RCC 7860 (cell line): ENCODE measurements at places on chromosomes 4 and X.
A peak's percentile ranks its signal among the peaks of the same experiment; 100 is the strongest.

GRCh38 chr4:139392797-139393196 lies 61.1 kb upstream of the RAB33B start:
- no peak for DNase-seq

DNA sequence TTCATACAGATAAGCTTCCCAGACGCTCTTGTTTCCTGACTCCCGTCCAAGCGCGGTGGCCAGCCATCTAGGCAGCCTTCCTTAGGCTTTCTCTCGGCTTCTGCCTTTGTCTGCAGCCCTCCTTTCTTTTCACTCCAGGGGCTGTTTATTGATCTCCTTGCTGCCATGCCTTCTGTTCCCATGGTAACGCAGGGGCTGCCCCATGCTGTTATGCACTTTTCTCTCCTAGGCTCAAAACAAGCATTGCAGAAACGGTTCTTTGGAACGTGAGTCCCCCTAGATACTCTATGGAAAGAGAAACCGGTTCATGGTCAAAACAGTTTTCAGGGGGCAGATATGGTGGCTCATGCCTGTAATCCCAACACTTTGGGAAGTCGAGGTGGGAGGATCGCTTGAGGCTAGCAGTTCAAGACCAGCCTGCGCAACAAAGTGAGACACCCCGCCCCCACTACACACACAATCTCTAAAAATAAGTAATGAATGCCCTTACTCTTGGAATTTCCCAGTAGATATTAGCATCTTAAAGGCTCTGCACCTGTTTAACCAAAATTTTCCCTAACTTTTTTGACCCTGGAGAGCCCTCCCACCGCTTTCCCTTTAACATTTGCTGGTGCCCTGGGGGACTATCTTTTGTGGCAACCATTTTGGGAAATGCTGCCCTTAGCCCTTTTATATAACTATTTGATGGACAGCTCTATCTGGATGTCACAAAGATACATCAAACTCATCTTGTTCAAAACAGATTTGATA lies 53.9 kb upstream of the ZNF157 start:
- DNase-seq, result no peak

DNA sequence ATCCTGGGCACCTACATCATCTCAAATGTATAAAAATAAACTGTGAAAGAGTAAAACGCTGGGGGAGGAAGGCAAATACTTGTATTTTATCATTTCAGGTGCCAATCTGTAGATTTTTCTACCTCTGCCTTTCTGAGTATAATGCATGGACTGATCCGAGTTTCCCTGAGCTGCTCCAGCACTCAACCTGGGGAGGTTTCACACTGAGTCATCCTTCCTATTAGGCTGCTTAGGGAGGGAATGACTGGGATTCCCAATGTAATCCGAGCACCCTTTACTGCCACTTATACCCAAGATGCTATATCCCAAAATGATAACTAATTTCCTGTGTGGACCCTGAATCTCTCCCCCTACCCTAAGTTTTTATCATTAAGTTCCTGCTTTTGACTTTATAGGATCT lies 126.6 kb downstream of the HNRNPD start:
- no peak for DNase-seq

- no peak for DNase-seq
Observed at GRCh38 chr4:76964769-76965168, 15.2 kb downstream of the SEPTIN11 start.

DNA sequence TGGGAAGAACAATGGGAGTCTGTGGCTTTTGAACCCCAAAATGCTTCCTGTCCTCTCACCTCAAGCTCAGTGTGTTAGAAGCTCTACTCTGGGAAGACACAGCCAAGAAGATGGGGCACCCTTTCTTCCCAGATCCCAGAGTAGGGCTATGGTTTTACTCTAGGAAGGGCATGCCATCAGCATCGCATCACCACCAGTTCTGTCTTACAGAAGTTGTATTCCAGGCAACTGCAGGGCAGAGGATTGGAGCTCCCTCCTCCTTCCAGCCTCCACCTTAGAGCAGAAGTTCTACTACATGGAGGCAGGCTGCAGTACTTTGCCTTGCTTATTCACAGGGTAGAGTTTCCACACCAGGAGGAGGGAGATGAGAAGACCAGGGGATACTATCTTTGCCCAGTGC lies 18.1 kb upstream of the ZFX start:
- no peak for DNase-seq

GRCh38 chrX:153438532-153438931 lies 7.3 kb downstream of the TREX2 start:
- peak; percentile 4 for DNase-seq

GRCh38 chrX:99719140-99719539 lies 690.9 kb downstream of the PCDH19 start:
- no peak for DNase-seq

DNA sequence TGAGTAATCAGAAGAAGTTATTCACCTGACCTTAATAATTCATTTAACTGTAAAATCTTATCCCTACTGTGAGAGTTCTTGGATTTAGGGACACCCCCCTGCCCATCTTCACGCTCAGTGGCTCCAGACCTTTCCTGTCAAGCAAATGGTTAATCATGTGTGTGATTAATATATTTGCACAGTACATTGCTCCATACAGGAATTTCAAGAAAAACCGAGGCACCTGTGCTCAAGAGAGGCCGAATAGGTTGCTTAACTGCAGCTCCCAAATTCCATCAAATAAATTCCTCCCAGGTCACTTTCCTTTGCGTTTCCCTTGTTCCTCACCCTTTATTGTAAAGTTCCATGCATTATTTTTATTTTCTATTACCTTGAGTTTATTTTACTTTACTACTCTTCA lies 119.5 kb downstream of the STOX2 start:
- no peak for DNase-seq

GRCh38 chr4:181550381-181550780 lies 692.8 kb upstream of the TENM3 start:
- peak; percentile 3 for DNase-seq

GRCh38 chrX:69038188-69038587 lies 127.1 kb downstream of the PJA1 start:
- DNase-seq, result no peak

- no peak for DNase-seq
Observed at GRCh38 chr4:143488687-143489086, 24.8 kb upstream of the SMARCA5 start.

DNA sequence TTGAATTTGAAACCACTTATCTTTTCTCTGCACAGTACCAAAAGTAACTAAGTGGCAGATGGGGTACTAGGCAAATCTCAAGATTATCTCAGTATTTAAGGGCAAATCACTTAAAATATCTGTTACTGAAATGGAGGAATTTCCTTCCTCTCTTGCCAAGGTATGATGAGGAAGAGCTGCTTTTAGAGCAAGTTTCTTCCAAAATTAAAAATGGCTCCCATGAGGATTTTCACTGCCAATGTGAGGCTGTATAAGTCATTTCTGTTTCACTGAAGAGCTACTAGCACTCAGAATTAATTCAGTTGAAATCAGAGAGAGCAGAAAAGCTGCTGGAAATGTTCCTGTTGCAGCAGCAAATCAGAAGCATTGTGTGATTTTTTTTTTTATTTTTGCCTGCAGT lies 43.4 kb downstream of the GABRB1 start:
- no peak for DNase-seq

GRCh38 chr4:117400039-117400835 lies 314.9 kb upstream of the TRAM1L1 start:
- peak; percentile 88 for DNase-seq

DNA sequence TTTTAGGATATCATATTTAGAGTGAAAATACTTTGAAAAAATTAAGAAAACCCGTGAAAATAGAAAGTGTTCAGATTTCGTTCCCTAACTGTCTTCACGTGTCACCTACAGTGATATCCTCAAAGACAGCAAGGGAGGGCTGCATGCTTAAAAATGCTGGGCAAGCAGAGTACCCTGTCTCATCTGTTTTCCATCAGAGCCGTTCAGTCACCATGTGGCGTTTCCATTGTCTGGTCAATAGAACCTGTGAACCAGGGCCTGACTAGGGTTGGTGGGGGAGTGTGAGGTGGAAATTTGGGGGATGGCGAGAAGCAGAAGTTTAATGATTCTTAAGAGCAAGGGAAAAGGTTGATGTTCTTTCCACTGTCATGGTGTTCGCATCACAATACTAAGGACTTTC lies 173.9 kb downstream of the BMPR1B start:
- no peak for DNase-seq

DNA sequence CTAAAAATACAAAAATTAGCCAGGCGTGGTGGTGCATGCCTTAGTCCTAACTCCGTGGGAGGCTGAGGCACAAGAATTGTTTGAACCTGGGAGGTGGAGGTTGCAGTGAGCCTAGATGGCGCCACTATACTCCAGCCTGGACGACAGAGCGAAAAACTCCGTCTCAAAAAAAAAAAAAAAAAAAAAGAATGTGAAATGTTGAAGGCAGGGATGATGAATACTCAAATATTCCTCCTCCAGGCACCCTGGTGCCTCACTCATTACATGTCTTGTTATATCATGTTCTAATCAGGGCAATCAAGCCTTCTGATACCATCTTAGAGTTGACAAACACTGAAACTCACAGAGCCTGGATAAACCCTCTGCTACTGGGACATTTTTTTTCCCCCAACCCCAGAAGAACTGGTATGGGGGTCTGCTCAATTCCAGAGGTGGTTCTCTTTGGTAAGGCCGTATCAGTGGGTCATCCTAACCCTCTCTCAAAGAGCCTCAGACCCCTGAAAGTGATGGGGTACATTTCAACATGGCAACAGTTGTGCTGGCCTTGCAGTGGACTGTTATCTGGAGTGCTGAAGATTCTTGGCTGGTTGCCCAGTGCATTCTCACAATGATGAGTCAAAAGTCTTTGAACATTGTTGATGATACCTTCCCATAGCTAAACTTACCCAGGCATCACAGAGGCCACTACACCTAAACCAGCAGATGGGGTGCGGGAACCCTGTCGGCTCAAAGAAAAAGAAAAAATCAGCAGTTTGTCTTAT lies 2.4 kb upstream of the SH3KBP1 start:
- DNase-seq, result peak; percentile 80

DNA sequence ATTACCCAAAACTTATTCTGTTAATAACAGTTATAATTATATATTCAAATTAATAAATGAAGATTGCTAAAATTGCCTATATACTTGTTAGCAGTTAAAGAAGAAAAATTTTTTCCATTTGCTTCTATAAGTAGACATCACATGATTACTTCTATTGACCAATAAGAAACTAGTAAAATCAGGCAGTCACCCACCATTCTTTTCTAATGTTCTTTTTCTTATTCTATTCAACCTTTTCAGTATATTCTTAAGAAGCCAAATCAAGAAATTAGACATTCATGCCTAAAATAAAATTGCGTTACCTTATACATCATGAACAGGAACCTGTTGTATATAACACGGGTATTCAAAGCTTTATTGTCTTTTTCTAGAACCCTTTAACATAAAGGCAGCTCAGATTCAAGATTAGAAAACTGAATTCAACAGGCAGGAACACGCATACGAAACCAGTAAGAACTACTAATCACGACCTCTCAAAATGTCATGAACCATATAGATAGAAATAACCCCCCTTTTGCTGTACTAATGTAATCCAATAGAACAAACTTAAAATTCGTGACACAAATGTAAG lies 568.1 kb upstream of the DIPK2B start:
- no peak for DNase-seq

DNA sequence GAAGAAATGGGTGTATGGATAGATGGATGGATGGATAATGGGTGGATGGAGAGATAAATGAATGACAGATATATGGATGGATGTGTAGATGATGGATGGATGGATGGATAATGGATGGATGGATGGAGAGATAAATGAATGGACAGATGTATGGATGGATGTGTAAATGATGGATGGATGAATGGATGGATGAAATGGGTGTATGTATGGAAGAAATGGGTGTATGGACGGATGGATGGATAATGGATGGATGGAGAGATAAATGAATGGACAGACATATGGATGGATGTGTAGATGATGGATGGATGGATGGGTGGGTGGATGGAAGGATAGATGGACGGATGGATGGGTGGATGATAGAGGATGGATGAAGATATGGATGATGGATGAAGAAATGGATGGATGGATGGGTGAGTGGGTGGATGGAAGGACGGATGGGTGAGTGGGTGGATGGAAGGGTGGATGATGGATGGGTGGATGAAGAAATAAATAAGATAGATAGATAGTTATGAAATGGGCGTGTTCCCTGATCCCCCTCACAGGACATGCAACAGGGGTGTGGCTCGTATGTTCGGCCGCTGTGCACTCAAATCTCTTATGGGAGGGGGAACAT lies 91.1 kb upstream of the NKX1-1 start:
- no peak for DNase-seq

DNA sequence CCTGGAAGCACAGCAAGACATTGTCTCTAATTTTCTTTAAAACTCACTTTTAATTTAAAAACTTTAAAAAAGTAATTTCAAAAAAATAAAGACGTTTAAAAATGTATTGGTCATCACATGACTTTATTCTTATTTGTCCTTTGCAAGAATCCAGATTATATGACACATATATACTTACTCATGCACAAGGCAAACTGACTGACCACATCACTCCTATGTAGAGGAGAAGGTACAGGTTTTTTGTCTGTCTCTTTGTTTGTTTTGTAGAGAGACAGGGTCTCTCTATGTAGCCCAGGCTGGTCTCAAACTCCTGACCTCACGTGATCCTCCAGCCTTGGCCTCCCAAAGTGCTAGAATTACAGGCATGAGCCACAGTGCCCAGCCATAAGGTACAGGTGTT lies 28.6 kb downstream of the MAML3 start:
- DNase-seq, result no peak

GRCh38 chr4:2092669-2093053 lies 33.5 kb downstream of the NAT8L start:
- no peak for DNase-seq

DNA sequence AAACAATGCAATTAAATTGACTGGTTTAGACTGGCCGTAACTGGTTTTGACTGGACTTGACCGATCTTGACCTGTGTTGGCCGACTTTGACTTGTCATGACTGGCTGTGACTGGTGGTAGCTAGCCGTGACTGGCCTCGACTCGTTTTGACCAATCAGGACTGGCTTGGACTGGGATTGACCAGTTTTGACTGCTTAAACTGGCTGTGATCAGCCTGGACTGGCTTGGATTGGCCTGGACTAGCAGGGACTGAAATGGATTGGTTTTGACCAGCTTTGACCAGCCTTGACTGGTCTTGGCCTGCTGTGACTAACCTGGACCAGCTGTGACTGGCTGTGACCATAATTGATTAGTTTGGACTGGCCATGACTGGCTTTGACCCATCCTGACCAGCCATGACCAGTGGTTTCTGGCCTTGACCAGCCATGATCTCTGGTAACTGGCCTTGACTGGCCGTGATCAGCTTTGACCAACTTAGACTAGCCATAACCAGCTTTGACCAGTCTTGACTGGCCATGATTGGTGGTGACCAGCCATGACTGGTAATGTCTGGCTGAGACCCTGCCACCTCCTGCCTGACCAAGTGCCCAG lies 13.1 kb downstream of the SUV39H1 start:
- DNase-seq, result no peak

GRCh38 chr4:142815834-142816233 lies 30.3 kb downstream of the INPP4B start:
- DNase-seq, result peak; percentile 78

GRCh38 chrX:71652405-71652804 lies 14.9 kb upstream of the LOC101059915 start:
- peak; percentile 25 for DNase-seq

DNA sequence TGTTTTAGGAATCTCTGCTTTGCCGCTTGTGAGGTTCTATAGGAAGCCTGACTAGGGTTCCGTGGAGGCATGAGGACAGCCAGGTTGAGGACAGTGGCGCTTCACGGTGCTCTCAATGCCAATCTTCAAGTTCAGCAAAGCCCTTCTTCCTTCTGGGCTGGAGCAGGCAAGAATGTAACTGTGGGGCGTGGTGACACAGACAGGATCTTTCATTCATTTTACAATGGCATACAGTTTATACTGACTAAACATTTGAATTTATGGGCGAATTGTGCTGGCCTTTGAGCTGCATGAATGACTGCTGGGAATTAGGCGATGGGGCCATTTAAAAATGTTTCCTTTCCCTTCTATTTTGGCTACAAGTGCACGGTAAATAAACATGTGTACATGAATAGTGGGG lies 2.9 kb upstream of the NHS start:
- DNase-seq, result no peak
